ENCODE measurements at places on chromosomes 12 and 14.

GRCh38 chr14:104477666-104478380 is 101.7 kb upstream of the C14orf180 start:
- no peak for DNase-seq

DNA sequence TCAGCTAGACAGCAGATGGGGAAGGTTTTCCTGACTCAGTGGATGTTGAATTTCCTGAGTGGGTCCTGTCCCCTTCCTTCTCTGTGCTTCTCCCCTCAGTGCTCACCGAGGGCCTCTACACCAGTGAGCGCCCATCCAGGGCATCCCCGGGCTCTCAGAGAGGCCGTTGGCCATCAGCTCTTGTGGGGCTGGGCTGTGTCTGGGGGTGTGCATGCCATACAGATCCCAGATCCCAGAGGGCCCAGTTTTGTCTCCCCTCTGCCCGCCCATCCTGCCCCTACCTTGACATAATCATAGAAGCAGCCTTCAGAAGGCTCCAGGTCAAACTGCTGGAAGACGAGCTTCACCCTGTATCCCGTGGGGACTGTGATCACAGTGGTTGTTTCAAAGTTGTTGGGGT is 1.1 kb downstream of the C1R start:
- no peak for DNase-seq

GRCh38 chr12:66662179-66662578 is 16.7 kb downstream of the GRIP1 start:
- DNase-seq: no peak

GRCh38 chr12:120013659-120014380 is 24.8 kb downstream of the BICDL1 start:
- DNase-seq: no peak

GRCh38 chr12:77510985-77511384 is 319.7 kb upstream of the NAV3 start:
- no peak for DNase-seq

DNA sequence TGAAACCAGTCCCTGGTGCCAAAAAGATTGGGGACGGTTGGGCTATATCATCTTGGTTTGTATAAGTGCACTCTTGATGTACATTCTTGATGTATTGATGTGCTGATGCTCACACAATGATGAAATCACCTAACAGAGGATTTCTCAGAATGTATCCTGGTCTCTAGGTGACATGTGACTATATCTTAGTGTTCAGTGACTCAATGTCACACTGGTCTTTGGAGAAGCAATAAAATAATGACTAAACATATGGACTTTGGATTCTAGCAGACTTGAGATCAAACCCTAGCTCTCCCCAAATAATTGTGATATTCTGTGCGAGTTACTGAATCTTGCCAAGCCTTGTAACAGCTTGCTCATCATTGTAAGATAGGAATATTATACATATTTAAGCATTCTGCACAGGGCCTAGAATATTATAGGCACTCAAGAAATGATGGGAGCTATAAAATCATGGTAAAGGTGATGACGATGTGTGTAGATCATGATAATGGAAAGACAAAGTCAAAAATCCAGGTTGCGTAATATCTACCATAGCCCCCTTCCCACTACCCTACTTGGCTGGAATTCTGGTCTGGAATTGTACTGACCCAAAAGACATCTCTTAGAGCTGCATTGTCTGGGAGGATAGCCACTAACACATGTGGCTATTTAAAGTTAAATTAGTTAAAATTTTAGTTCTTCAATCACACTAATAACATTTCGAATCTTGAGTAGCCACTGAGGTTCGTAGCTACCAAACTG is 117.6 kb upstream of the PWP1 start:
- no peak for DNase-seq

- peak; percentile 84 for DNase-seq
These were observed 649.6 kb downstream of the BCL11B start for GRCh38 chr14:98622208-98623051.

- no peak for DNase-seq
These were observed 68.1 kb downstream of the ETNK1 start for GRCh38 chr12:22692964-22693555.

DNA sequence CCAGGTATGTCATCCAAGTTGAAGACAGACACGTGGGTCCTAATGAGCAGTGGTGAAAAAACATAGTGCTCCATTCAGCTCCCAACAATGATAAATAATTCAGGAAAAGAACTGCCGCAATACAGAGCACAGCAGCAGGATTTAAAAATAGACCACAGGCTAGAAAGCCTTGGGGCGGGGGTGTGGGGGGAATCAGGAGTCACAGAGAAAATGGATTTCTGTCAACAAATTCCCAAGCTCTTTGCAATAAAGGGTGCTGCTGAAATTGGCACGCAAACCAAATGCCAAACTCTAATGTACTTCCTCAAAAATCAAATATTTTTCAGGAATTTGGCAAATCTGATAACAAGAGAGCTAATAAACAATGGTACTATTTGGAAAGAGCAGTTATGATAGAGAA is 58.6 kb downstream of the R3HDM2 start:
- DNase-seq: peak; percentile 54

GRCh38 chr12:65668981-65669695 is 155.1 kb upstream of the HMGA2 start:
- DNase-seq: peak; percentile 81
